Heart left ventricle (tissue), 16 donors: ENCODE measurements at places on chromosomes 5 and 9. TPM values are rescaled to one million over a fixed set of nuclear protein-coding genes. Genes with fewer than 3 reads are reported as not detected.

NEURL1B gene
- 40.8 TPM for total RNA-seq

GRCh38 chr5:104084896-104085295, 522.3 kb upstream of the NUDT12 start:
- DNase-seq, result no peak

DNA sequence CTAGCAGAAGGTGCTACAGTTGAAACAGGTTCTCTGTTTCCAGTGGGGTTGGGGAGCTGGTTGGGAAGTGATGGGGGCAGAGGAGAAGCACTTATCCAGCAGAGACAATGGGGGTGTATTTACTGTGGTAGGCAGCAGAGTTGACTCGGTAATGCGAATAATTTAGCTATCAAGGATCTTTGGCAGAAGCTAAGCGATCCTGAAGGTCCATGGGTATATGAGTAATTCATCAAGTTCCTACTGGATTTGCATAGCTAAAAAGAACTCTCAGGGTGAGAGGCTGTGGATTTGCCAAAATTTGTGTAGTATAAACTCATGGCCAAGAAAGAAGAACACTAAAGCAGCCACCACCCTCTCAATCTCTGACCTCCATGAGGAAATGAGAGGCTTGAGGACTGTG, 61.2 kb upstream of the EGFLAM start:
- no peak for DNase-seq

DNA sequence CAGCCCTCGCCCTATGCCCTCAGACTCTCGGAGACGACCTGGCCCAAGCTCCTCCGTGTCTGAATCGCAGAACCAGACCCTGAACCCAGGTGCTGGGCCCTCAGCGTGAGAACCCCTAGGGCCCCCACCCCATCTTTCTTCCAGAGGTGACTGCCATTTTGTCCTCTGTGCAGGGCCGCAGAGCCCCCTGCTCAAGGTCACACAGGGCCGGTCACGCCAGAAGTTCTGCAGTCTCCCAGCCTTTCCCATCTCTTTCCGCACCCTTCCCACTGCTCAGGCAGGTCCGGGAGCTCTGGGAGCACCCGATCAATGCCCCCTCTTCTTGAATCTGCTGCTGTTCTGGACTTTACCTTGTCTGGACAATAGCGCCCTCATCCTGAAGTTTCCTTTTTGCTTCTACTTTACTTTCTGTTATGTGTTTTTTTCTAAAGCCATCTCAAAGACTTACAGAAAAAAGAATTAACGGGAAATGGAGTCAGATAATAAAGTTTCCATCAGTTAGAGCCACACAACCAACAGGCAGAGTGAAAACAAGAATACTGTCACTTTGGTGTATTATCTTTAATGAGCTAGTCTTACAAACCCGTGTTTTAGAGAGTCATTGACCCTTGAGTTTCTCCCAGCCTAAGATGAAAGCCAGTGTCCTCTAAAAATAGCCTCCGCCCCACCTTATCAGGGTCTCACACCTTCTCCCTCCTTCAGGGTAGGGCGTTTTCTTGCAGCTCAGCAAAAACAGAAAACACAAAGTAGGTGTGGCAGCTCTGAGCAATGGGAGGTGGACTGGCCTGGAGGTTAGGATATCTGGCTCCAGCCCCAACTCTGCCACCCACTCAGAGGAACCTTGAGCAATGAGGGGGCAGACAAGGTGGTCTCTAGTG, 1.8 kb downstream of the TMOD1 start:
- no peak for DNase-seq

GRCh38 chr5:157732596-157733262, 1.5 kb downstream of the THG1L start:
- no peak for DNase-seq

DNA sequence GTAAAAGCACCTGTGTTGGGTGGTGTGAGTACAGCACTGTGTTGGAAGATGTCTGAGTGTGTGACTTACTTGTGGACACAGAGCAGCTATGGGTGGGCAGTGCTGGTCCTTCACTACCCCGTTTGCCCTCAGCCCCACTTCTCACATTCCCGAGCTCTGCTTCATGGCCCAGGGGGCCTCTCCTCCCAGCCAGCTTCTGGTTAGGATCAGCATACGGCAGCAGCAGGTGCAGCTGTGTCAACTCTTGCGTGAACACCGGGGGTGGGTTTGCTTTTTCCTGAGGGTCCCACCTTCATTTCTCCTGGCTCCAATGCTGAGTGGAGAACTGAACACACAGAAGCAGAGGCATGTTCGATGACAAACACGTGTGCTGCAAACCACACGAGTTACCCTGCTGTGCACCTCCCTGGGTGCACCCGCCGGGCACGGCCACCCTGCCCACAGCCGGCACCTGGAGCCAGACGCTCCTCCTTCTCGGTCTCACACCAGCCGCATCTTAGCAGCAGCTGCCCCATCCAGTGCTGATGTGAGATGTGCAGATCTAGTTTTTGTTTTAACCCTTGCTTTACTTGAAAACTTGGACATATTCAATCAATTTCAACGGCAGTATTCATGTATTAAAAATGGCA, 14.9 kb upstream of the SLC6A3 start:
- no peak for DNase-seq
